ENCODE measurements at places on chromosomes 6 and 20.

GRCh38 chr6:139236105-139236504 is 55.7 kb downstream of the TXLNB start:
- no peak for DNase-seq

DNA sequence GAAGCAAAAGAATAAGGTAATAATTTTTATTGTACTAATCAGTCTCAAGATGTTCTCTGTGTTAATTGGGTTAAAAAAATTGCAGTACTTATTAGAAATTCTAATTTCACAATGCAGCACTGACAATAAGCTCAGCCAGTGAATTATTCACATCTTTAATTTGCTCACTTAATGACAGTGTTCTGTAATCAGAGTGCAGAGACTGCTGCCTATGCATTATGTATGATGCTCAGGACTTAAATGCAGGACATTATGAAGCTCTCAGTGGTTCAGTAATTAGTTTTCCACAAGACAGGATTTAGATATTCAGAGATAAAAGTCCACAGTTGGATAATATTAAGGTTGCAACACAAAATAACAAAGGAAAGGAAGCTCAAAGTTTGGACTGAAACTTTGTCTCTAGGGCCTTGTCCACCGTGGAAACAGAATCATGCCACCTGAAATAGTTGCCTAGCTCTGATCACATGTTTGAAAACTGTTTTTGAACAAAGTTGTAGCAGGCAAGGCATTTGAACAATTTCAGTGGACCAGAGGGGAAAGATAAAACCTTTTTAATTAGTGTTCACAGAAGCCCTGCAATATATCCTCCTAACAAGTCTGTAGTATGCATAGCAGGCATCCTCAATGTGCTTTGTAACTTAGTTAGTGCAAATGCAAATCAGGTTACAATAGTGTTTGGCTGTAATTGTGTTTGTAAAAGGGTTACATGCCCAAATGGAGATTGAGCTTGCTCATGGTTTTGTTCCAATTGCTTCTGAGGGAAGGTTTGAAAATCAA is 23.7 kb upstream of the MMS22L start:
- no peak for DNase-seq

DNA sequence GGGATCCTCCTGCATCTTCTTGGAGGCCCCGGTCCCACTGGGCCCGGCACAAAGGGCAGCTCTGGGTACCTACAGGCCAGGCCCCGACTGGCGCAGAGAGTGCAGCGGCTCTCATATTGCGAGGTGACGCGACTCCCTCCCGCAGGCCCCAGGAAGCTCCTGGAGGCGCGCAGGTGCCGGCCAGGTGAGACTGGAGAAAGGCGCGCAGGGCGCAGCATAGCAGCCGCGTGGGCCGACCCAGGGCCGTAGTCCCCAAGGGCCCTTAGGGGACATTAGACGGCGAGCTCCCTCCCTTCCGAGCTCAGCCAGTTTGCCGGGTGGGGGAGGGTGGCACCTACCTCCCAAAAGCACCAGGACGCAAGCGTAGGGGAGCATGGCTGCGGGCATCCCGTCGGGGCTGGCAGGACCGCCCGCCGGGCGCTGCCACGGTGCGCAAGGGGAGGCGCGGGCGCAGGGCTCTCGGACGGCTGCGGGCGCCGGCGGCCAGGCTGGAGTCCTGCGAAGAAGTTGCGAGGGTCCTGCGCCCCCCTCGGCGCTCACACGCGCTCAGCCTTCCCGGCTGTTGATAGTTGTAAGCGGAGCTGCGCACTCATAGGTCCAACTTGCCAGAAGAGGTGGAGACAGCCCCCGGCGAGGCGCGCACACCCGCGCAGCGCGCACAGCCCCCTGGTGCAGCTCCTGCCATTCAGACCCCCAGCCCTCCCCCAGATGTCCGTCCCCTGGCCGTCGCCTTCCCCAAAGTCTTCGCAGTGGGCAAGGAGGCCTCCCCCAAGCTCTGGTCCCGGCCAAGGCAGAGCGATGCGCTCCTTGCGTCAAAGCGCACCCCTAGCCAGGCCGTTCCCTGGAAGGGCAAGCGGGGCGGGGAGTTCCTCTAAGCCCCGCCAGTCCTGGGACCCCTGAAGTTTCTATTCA is 622 bp downstream of the APCDD1L start:
- no peak for DNase-seq

- DNase-seq = no peak
Observed at GRCh38 chr6:17527076-17527475, 73.0 kb upstream of the FAM8A1 start.

- no peak for DNase-seq
Observed at GRCh38 chr6:100665041-100665380, 200.3 kb upstream of the SIM1 start.

DNA sequence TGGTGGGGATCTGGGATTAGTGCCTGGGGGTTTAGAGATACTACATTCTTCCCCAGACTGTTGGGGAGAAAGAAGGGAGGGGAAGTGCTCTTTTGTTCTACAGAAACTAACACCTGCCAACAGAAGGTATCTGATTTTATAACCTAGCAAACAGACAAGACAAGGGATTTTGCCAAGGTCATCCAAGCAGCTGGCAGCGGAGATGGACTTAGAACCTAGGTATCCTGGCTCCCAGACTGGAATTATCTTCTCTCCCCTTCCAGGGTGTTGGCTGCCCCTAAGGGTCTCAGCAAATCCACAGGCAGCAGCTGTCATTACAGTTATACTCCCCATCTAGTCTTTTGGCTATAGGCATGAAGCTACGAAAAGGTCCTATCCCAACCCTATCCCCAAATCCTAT is 8.4 kb downstream of the SDC4 start:
- DNase-seq = no peak

- DNase-seq = peak; percentile 13
Observed at GRCh38 chr20:44745598-44746366, at the start of gene KCNK15. TSS of gene KCNK15 (plus strand) at chr20:44745865. CDS start at chr20:44745911, 46 bp downstream.

DNA sequence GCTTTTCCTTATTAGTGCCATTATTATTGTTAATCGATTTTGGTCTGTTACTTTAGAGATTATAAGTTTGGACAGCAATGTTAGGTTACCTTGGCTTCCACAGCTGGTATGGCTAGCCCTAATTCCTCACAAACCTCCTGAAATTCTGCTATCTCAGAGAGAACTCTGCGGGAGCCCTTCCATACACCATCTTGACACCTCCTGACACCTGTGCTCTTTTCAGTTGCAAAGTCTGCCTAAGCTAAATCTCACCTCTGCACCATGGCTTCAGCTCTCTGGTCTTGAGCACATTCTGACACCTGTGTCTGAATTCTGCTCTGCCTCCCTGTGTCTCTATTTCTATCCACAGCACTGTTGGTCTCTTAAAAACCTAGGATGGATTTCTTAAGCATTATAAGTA is 106.5 kb downstream of the DCDC2 start:
- no peak for DNase-seq

- no peak for DNase-seq
Observed at GRCh38 chr6:7911345-7911725, 747 bp upstream of the TXNDC5 start.

GRCh38 chr6:148441454-148441911 is 98.8 kb downstream of the SASH1 start:
- no peak for DNase-seq

DNA sequence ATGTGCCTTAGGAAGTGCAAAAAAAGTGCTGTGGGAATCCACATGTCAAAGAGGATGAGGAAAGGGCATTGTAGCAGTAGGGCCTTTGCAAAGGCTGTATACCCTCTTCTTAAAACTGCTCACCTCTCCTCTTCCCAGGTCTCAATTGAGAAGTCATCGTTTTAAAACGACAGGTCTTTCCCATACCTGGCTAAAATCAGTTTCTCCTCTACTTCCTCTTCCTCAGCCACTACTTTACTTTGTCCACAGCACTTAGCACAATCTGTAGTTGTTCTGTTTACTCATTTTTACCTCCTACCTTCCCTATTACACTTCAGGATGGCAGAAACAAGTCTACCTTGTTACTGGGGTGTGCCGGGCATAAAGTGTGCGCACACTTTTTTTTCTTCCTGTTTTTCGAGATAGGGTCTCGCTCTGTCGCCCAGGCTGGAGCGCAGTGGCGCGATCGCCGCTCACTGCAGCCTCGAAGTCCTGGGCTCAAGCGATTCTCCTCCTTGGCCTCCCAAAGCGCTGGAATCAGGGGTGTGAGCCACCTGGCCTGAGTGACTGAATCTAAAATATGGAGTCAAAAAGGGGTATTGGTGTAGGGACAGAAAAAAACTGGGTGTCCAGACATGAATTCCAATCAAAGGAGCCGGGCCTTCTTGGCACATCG is 9.8 kb upstream of the ELOVL5 start:
- peak; percentile 62 for DNase-seq

GRCh38 chr6:16644540-16645250 is 116.6 kb downstream of the ATXN1 start:
- DNase-seq = no peak

GRCh38 chr20:63122626-63123025 is 93.3 kb downstream of the YTHDF1 start:
- DNase-seq = no peak

GRCh38 chr6:36700831-36701230 is 3.2 kb downstream of the RAB44 start:
- no peak for DNase-seq

DNA sequence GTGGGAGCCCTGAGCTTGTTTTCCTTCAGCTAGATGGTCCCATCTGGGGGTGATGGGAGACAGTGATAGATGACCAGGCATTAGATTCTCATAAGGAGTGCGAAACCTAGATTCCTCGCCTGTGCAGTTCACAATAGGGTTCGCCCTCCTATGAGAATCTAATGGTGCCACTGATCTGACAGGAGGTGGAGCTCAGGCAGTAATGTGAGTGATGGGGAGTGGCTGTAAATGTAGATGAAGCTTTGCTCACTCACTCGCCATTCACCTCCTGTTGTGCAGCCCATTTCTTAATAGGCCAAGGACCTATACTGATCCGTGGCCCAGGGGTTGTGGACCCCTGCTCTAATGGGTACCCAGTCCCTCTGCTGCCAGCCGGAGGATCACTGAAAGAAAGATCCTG is 20.7 kb upstream of the KCNB1 start:
- no peak for DNase-seq

Measured in CD4-positive, alpha-beta T cell treated with Interleukin-1 beta for 1 hour (primary cell).